ENCODE measurements at places on chromosomes 1 and 21.

DNA sequence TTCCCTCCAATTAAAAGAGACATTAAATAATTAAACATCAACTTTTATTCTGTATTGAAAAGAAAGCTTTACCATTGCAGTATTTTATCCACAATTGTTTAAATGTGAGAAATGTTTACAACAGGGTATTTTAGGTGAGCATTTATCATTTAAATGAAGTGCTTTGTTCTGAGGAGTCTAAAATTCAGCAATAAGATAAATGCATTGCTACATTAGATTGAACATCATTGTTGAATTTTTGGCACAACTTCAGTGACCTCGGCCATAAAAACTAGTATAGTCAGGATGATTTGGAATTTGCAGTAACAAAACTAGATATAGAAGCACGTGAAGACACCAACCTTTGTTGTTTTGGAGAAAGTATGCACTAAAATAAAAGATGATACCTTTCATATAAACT, 692.9 kb downstream of the USP25 start:
- no peak for DNase-seq

GRCh38 chr1:1761504-1762376, 16.5 kb downstream of the NADK start:
- no peak for DNase-seq

GRCh38 chr21:37119421-37120218, 46.6 kb downstream of the TTC3 start:
- DNase-seq: no peak

DNA sequence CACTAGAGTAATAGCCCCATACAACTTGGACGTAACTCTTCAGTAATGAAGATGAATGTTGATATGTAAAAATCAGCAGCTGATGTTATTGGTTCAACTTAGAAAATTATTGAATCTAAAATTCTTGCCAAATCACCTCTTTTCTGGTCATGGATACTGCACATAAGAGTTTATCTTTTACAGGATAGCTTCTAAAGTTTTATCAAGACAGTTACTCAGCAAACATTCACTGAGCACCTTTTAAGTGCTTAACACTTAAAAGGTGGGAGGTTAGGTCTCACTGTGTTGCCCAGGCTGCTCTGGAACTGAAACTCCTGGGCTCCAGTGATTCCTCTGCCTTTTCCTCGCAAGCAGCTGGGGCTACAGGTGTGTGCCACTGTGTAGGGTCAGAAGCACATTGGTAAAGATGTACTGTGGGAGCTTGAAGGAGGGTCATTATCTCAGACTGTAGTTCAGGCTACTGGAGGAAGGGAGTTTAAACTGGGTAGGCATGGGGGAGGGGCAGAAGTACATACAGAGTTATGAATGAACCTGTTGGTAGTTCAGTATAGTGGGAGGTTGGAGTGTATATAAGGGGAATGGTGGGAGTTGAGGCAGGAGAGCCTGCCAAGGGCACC, 2.0 kb downstream of the MPZL1 start:
- DNase-seq: no peak

- no peak for DNase-seq
These were observed 40.7 kb downstream of the COQ8A start for GRCh38 chr1:226980565-226981385.

DNA sequence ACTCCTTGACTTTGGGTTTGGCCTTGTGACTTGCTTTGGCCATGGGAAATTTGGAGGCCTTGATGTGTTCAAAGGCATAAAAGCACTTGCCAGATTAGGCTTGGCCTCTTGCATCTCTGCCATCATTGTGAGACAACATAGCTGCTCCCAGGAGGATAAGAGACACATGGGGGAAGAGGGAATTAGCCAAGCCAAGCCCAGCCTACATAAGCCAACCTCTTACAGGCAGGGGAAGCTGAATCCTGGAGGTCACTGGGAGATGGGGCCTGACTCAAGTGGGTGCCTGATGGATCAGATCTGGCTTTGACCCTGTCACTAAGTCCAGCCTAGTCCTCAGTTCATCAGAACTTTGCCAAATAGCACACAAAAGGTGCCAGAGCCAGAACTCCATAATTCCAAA, 37.6 kb upstream of the HMGB4 start:
- no peak for DNase-seq

DNA sequence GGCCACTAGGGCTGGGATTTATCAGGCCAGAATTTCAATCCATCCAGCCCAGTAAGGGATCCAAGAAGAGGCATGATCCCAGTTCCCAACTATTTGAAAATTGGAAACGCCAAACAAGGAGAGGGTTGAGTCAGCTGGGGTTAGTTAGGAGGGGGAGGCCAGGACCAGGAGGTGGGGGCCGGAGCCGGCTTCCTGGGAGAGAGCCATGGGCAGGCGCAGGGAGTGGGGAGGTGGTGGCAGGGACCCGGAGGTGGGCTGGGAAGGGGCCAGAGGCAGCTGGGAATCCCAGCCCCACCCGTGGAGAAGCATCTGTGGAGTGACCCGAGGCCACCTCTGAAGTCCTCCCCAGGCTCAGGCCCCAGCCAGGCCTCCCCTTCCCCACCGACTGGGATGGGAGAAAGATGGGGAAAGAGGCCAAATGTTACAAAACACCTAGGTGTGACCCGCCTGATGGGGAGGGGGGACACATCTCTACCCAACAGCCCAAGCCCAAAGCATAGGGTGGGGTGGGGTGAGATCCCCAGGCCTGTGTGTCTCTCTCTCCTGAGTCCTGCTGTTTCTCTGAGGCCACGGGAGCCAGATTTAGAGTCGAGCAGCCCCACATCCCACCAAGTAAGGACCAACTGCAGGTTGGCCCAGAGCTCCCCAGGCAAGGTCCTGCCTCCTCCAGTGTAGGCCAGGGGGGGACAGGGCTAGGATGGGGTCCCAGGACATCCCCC, 10.1 kb downstream of the HSPG2 start:
- peak; percentile 91 for DNase-seq

- no peak for DNase-seq
These were observed 70.4 kb downstream of the AJAP1 start for GRCh38 chr1:4724695-4725250.

GRCh38 chr1:154329152-154329521, 3.8 kb downstream of the ATP8B2 start:
- DNase-seq: peak; percentile 72

- no peak for DNase-seq
These were observed 45.6 kb downstream of the ASTN1 start for GRCh38 chr1:177118901-177119300.

DNA sequence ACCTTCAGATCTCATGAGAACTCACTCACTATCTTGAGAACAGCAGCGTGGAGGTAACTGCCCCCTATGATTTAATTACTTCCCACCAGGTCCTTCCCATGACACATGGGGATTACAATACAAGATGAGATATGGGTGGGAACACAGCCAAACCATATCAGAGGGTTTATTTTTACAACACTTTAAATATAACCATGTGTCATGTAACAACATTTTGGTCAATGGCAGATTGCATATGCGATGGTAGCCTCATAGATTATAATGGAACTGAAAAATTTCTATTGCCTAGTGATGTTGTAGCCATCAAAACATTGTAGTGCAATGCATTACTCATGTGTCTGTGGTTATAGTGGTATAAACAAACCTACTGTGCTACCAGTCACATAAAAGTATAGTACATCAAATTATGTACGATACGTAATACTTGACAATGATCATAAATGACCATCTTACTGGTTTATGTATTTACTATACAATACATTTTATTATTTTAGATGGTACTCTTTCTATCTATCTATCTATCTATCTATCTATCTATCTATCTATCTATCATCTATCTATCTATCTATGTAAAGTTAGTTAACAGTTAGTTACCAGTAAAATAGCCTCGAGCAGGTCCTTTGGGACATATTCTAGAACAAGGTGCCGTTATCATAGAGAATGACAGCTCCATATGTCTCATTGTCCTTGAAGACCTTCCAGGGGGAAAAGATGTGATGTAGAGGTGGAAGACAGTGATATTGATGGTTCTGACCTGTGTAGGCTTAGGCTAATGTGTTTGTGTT, 12.6 kb upstream of the S100B start:
- peak; percentile 63 for DNase-seq

Data from fibroblast of skin of right biceps (primary cell).